ENCODE measurements at places on chromosomes 13 and 19.
A peak's percentile ranks its signal among the peaks of the same experiment; 100 is the strongest.

GRCh38 chr13:95676105-95676761, 706 bp upstream of the DNAJC3 start:
- DNase-seq, result no peak

- no peak for DNase-seq
Observed at GRCh38 chr13:71610876-71611275, 256.1 kb downstream of the DACH1 start.

DNA sequence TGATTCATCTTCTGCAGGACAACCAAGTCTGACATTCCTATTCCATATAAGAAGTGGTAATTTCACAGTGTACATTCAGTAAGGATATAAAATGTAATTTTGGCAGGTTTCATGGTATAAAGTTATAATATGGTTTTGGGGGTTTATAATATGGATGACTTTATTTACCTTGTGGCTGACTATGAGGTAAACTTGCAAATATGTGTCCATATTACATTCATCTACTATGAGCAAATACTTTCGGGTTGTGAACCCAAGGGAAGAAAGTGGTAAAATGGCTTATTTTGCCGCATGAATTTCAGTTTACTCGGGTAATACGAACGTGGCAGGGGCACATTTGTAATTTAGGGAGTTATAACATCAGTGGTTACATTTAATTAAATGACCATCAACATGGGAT, 86.7 kb upstream of the TNFSF11 start:
- no peak for DNase-seq

DNA sequence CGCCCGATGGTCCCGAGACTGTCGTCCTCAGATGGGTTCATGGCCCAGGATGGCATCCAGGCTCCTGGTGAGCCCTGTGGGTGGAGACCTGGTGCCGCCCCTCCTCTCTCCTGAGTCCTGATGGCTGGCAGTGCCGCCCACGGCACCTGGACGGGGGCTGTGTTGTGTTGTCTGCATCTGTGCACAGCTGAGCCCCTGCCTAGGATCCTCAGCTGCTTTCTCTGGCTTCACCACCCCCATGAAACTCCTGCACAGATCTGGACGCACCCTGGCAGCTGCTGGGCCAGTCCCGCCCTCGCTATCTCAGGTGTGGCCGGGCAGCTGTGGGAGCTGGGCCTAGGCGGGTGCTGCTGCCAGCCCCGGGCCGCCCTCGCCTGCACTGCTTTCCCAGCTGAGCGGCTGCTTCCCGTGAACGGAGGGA, 27.7 kb downstream of the MCF2L start:
- DNase-seq, result no peak

DNA sequence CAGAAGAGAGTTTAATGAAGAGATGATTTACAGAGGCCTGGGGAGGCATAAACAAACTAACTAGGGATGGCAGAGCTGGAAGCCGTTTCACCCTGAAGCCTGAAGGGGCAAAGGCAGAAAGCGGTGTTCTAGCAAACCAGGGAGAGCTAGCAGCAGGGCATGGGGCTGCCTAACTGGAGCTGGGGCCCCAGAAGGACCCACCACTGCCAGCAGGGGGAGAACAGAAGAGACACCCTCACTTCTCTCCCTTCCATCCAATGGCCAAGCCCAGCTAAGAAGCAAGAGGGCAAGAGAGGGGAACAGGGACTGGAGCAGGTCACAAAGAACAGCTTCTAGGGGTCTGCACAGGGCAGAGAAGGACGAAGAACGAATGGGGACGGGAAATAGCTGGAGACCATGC, 195.5 kb downstream of the KATNAL1 start:
- no peak for DNase-seq

DNA sequence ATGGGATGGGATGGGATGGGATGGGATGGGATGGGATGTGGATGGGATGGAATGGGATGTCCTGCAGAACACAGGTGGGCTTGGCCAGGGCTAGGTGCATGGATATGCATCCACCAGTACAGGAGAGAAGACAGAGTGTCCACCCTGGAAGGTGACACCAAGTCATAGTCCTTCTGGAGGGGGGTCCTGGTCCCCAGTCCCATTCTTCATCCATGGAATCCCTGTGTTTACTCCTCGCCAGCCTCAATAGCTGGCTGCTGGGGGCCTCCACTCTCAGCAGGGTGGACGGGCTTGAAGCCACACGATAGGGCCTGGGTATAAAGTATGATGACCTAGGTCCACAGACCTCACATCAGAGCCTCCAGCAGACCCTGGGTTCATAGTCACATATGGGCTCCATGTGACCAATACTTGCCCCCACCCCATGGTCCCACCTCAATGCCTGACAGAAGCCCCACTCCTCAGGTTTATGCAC, 40.1 kb downstream of the RFX2 start:
- DNase-seq, result no peak

GRCh38 chr19:34575206-34575605, 93.6 kb downstream of the WTIP start:
- DNase-seq, result no peak

DNA sequence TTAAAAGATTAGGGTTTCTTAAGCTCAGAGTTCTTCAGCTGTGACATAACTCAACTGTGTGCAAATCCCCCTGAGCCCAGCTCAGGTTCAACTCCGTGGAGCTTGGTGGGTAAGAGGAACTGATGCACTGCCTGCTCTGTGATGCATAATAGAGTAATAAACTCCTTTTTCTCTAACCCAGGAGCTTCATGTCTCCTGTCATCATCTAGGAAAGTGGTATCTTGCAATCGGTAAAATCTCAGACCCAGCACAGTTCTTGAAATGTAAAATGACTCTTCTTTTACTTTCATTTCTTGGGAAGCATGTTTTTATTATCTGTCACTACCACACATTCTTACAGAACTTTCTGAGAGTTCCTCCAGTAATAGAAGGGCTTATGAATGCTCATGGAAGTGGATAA, 123.8 kb upstream of the PCDH9 start:
- no peak for DNase-seq

DNA sequence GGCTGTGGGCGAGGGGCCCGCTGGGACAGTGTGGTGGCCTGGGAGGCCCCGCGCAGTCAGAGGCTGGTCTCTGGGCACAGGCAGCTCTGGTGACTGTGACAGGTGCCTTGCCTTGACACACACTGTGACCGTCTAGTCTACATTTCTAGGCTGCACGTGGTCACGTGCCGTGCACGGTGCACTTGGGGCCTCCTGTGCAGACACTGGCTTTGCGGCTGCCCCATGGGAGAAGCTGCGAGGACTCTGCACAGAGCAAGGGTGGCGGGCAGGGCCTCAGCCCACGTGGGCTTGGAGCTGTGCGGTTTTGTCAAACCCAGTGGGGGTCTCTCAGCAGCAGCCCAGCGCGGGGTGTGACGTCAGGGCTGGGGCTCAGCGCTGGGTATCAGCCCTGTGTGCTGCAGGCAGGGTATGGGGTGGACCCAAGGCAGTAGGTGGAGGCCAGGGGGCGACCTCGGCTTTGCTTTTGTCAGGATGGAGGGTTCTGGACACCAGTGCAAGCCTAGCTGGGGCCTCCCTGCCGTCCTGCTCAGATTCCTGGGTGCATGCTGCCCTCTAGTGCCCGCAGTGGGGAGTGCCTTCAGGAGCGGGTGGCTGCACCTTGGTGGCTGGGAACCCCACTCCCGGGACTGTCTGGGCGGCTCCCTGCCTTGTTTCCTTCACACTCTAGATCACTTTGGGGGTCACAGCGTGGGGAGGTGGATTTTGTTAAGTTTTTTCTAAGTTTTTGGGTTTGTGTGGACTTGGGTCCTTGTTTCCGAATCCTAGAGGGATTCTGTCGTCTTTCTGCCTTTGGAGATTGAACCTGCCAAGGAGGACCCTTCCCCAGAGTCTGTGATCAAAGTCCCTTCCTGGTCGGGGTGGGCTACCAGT, 62.6 kb downstream of the KDM4B start:
- peak; percentile 41 for DNase-seq

- no peak for DNase-seq
Observed at GRCh38 chr19:32558607-32559228, 22.3 kb upstream of the PDCD5 start.

DNA sequence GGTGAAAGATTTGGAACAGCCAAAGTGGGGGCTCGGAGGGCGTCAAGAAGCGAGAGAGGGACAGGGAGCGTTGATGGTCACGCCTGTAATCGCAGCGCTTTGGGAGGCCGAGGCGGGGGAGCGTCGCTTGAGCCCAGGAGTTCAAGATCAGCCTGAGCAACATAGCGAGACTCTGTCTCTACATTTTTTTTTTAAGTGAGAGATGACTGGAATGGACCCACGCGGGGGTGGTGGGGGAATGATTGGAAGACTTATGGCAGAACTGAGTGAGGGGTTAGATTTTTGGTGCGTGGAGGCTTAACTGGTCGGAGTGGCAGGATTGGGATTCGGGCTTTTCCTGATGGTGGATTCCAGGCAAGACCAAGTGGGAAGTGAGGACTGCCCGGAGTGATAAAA, 725 bp downstream of the PSMD8 start:
- no peak for DNase-seq

- no peak for DNase-seq
Observed at GRCh38 chr13:46575818-46576221, 22.9 kb downstream of the LRCH1 start.

GRCh38 chr13:40160618-40161350, 505.3 kb downstream of the COG6 start:
- DNase-seq, result no peak

- no peak for DNase-seq
Observed at GRCh38 chr13:105572401-105572800, 963.1 kb downstream of the EFNB2 start.

- no peak for DNase-seq
Observed at GRCh38 chr13:66689037-66689619, 541.0 kb downstream of the PCDH9 start.

DNA sequence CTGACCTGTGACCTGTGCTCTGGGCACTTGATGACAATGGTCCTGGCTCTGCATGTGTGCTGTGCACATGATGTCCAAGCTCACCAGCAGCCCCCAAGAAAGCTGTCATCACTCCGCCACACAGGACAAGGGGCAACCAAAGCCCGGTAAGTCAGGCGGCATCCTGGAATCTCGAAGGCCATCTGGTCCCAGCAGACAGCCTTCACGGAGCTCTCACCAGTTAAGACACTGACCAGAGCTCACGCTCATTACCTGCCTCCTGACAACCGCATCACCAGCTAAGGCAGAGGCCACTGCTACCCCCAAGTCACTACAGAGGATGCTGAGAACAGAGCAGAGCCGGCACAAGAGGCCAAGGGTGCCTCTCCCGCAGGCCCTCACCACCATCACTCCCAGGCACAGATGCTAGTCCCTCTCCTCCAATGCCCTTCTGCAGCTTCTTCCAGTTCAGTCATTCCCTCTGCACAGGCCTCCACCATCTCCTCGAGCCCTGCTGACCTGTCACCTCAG, 10.6 kb downstream of the PPP6R1 start:
- DNase-seq, result no peak

DNA sequence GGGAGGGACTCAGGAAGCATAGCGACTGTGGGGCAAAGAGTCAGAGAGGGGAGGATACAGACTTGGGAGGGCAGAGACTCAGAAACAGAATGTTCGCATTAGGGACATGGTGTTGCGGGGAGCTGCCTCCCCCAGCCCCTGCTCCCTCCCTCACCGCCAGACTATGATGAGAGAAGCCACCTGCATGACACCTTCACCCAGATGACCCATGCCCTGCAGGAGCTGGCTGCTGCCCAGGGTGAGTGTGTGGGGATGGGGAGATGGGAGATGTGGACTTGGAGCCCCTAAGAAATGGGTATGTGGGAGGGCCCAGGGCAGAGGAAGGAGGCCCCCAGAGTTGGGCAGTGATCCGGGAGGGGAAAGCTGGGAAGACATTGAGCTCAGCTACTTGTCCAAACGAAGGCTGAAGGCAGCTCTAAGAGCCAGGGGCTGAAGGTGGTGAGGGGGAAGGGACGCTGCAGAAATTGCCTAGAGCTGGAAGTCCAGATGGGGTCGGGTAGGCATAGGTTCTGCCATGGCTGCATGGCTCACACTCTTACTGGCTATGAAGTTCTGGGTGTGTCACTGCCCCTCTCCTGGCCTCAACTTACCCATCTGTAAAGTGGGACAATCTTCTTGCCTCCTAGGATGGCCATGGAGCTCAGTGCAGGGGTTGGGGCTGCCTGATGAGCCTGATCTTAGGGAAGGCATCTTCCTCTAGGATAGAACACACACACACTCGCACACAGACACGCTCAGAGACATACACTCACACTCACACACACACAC, 1.4 kb downstream of the SPACA6 start:
- no peak for DNase-seq

GRCh38 chr13:112686364-112686763, 3.5 kb upstream of the ATP11A start:
- DNase-seq, result no peak

DNA sequence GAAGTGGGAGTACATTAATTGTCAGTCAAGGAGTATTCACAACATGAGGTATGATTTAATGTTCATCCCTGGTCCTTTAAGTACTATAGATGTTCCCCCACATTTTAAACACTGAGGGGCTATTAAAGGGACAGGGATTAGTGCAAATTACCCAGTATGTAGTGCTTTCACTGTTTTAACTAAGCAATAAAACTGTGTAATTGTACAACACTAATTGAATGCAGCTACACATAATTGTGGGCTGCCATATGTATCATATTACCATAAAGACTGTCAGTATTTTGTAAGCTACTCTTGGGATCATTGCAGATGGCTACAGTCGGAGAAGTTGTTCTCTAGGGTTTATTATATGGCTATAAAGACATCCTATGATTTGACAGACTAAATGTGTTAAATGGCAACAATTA, 316.6 kb downstream of the DCLK1 start:
- no peak for DNase-seq

DNA sequence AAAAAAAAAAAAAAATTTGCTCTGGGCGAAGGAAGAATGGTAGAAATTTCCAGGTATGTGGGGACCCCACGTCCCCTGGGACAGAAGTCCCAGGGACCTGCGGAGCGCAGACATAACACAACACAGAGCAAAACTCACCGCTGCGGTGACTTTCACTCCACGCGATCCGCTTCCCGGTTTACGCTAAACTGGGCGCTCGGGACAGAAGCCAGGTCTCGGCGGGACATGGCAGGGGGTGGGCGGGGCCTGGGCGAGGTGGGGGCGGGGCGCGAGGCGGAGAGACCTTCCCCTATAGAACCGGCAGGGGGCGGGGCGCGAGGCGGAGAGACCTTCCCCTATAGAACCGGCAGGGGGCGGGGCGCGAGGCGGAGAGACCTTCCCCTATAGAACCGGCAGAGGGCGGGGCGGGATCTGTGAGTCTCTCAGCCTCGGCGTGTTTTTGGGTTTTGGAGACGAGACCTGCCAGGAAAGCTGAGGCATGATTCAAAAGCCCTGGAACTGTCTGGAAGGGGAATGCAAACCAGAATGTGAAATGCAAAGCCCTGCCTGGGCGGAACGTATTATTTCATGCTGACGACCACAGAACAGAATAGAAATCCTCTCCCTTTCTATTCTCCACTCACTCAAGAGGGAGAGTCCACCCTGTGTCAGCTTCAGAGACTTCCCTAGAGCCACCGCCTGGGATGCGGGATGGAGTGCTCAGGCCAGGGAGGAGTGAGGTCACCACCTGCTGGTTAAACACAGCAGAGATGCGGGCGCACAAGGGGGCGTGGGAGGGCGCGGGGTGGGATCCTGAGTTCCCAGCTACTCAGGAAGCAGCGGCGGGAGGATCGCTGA, 20.2 kb upstream of the ERVV-1 start:
- DNase-seq, result no peak

GRCh38 chr19:15038294-15038693, 11.0 kb upstream of the CASP14 start:
- DNase-seq, result no peak
